ENCODE measurements at places on chromosomes 6 and 20. TPM values are rescaled to one million over a fixed set of nuclear protein-coding genes. Genes with fewer than 3 reads are reported as not detected.
A peak's percentile ranks its signal among the peaks of the same experiment; 100 is the strongest.

- no peak for DNase-seq
Measured at GRCh38 chr6:117624869-117625481, 22.7 kb upstream of the GOPC start.

- no peak for DNase-seq
Measured at GRCh38 chr6:34240329-34241248, 3.9 kb downstream of the HMGA1 start.

DNA sequence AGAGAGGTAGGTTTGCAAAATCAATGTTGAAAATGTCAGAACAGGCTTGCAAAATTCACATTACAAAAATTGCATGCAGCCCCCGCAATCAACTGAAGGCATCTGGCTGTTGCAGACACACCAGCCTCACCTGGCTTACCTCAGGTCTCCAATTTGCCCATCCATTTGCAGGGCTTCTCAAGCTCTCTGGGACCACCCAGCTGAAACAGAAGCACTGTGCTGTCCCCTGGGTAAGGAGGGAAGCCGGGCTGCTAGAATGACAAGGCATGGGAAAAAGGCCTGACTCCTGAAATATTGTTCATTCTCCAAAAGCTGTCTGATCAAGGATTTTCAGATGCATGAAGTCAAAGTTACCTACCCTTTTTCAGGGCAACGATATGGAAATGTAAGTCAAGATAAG lies 52.6 kb upstream of the CD93 start:
- no peak for DNase-seq

DNA sequence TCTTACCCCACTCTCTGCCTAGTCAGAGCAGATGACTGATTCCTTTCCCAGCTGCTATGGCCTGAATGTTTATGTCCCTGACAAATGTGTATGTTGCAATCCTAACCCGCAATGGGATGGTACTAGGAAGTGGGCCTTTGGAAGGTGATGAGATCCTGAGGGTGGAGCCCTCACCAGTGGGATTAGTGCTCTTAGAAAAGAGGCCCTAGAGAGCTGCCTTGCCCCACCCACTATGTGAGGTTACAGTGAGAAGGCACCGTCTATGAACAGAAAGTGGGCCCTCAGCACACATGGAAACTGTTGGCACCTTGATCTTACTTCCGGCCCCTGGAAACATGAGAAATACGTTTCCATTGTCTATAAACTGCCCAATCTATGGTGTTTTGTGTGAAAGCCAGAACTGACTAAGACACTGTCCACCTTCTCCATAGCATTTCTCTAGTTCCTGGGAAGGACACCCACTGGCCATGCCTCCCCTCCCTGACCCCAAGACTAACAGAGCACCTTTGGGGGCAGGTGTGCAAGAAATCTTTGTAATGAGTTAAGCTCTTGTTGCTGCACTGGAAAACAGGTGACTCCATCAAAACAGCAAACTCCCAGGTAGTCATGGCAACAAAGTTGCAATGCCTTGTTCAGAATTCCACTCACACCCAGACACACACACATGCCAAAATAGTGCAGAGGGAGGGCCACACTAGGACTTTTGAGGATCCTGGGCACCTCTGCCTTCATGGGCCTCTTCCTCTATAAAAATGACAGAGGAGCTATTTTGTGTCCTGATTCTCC lies 16.2 kb downstream of the GABRR2 start:
- peak; percentile 50 for DNase-seq

GRCh38 chr20:25295386-25296093 lies 47.7 kb downstream of the PYGB start:
- DNase-seq: no peak

DNA sequence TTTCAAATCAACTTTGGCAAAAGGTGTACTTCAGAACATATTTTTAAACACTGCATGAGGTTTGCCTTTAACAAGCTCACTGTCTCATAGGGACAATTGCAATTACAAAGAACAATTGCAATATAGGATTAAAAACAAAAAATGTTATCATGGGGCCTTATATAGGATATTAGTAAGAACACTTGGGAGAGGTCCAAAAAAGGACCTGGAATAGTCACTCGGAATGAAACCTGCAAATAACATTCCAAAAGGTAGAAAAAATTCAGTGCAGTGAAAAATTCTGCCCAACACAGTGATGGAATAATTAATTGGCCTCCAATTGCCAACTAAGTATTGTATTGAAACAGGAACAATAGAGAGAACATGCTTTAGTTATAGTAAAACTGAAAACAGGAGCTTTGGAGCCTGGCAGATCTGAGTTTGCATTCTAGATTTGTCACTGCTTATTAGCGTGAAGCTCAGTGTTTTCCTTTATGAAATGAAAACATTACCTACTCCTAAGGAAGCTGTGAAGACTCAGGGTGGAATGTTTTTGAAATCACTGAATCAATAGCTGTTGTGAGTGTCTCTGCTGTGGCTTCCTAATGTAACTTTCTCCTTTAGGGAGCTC lies 172.6 kb upstream of the BMP5 start:
- no peak for DNase-seq

- DNase-seq: no peak
Measured at GRCh38 chr6:158038291-158039177, 56.9 kb downstream of the SYNJ2 start.

DNA sequence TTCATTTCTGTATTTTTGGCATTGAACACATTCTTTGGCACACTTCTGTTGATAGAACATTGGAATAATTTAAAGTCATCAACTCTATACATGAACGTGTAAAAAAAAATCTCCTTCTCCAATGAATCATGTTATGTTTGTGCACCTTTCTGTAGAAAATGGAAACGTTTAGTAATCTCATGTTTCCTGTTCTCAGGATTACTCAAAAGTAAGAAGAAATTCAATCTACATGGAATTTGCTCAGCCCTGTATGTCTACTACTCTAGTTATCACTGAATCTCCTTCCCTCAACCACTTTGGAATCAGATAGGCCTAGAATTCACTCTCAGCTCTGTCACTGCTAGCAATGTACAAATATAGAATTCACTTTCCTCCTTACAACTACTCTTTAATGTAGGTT lies 103.6 kb downstream of the COL21A1 start:
- no peak for DNase-seq

- peak; percentile 67 for DNase-seq
Measured at GRCh38 chr20:46349035-46349741, 40.9 kb upstream of the CDH22 start.

DNA sequence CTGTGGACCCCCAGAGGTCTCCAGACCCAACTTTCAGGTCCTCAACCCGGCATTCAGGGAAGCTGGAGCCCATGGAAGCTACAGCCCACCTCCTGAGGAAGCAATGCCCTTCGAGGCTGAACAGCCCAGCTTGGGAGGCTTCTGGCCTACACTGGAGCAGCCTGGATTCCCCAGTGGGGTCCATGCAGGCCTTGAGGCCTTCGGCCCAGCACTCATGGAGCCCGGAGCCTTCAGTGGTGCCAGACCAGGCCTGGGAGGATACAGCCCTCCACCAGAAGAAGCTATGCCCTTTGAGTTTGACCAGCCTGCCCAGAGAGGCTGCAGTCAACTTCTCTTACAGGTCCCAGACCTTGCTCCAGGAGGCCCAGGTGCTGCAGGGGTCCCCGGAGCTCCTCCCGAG lies 950 bp downstream of the GNAS start:
- DNase-seq: no peak

- no peak for DNase-seq
Measured at GRCh38 chr6:163576114-163576513, 161.6 kb downstream of the QKI start.

GRCh38 chr20:18188434-18188833 lies 50.8 kb downstream of the KAT14 start:
- no peak for DNase-seq

DNA sequence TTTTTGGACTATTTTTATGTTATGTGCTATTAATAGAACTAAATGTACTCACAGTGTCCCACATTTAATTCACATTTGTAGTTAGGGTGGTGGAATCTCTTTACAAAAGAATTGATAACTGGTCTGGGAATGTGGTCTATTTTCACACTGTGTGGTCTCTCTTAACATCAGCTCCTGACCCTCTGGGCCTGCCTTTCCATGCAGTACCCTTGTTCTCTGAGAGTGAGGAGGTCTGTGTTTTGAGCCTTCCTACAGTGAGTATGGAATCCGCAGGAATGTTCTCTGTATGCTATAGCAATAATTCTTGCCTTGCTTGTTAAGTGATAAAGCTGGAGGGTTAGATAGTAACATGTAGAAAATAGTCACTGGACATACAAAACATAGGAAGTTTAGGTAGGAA lies 717.3 kb upstream of the POU3F2 start:
- no peak for DNase-seq

- no peak for DNase-seq
Measured at GRCh38 chr6:88989215-88989614, 25.8 kb upstream of the RNGTT start.

DNA sequence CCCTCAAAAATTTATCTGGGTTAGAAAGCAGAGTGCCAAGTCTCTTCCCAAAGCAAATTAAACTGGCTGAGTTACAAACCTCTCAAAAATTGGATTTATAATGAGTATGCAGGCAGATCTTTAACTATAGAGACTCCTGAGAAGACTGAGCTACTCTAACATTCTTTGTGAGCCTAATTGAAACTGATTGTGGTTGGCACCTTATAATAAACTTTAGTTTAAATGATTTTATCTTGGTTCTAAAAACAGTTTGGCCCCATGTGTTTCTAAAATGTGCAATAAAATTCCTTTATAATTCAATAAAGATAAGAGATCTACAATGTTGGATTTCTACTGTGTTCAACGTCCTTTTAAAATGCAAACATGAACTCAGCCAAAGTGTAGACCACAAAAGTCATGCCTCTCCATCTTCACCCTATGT lies 480.2 kb upstream of the RNF217 start:
- DNase-seq: no peak

- no peak for DNase-seq
Measured at GRCh38 chr20:13142143-13142542, 78.9 kb upstream of the ISM1 start.

DNA sequence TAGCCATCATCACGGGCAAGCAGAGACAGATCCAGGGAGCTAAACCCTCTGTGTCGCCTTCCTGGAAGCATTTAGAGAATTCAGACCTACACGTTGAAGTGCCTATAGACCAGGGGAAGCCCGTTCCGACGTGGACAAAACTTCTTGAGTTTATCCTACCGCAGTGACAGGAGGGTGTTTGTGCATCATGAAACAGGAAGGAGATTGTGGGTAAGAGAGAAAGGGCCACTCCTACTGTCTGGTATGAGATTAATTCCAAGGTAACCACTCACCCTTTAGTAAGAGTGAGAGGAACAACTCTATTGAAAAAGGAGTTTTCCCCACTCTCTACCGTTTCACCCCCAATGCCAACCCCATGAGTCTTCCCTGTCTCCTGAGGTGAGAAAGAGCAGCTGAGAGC lies 133.7 kb downstream of the TFAP2C start:
- no peak for DNase-seq

DNA sequence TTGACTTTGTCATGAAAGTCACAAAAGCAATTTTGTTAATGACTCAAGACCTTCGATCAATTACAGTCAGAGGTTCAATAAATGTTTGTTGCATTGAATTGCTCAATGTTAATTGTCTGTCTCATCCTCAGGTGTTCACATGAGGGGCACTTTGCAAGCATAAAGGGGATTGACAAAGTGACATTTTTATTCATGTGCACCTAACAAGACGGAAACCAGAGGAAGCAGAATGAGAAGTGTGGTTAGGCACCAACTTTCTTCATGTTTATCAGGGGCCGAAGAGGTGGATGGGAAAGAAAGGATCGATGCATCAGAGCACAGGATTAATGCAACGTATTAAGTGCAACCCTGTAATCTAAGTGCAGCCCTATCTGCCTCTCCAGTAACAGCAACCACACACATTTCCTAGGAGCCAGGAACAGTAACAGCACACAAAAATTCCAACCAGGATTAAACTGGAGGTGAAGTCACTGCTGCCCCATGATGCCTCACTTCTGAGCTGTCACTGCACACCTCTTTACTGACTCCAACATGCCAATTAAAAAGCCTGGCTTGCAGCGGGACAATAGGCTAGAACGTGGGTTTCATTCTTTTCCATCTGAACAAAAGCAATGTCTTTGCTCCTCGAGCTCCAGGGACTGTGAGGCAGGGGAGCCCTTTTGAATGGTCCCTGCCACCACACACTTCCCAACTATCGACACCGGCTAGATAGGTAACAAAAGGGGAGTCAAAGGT lies 262.7 kb downstream of the CD83 start:
- DNase-seq: no peak

DNA sequence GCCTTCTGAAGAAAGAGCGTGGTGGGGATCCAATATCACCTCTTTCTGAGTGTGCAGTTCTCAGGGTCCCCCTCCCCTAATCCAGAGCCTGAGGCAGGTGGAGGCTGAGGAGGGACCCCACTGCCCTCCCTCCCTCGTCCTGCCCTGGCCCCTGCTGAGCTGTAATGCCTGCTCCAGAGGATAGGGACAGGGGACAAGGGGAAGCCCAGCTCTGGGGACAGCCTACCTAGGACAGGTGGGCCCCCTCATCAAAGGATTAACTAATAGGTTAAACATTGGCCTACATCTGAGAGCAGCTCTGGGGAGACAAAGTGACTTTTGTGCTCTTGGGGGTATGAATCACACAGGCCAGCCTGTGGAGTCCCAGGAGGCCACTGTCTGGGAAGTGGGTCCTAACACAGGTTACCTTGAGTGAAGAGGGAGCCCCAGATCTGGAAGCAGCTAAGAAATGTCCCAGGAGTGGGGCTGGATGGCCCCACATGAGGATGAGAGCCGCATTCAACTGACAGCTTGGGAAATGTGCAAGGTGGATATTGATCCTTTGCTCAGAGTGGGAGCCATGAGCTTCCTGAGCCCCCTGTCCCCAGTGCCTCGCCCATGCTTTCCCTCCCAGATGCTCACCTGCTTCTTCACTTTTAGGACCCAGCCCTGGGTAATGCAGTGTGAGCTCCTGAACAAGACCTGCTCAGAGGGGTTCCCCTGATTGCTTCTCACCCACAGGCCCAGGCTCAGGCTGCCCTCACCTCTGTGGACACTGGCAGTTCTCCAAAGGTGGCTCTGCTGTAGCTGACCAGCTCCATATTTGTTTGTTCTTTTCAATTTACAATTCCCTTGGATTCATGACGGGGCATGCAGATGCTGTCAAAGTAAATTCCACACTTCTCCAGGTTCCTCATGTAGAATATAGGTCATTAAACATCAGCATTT lies 17.8 kb upstream of the CST9L start:
- DNase-seq: no peak

- DNase-seq: peak; percentile 52
Measured at GRCh38 chr6:130848945-130849344, 21.7 kb downstream of the SMLR1 start.

- DNase-seq: no peak
Measured at GRCh38 chr6:35128496-35128895, 12.6 kb downstream of the TCP11 start.

- no peak for DNase-seq
Measured at GRCh38 chr20:1774479-1774878, 116.9 kb upstream of the SIRPG start.

- DNase-seq: no peak
Measured at GRCh38 chr6:146133866-146134265, 105.0 kb downstream of the GRM1 start.

Gene FAM162B
- not detected for total RNA-seq

Gene CTCFL
- not detected for total RNA-seq

Gene ZBTB46
- 0.17 TPM for total RNA-seq

Gene OLIG3
- not detected for total RNA-seq

Gene CDSN
- not detected for total RNA-seq

Gene SUMO4
- 5.9 TPM for total RNA-seq

Gene INSM1
- total RNA-seq: 0.25 TPM

Gene AP5S1
- 8.2 TPM for total RNA-seq

Gene TMEM170B
- total RNA-seq: 0.40 TPM

All from activated naive CD4-positive, alpha-beta T cell treated with anti-CD3 and anti-CD28 coated beads for 36 hours (primary cell).